ENCODE measurements at places on chromosomes 12 and 14. TPM values are rescaled to one million over a fixed set of nuclear protein-coding genes. Genes with fewer than 3 reads are reported as not detected.

DNA sequence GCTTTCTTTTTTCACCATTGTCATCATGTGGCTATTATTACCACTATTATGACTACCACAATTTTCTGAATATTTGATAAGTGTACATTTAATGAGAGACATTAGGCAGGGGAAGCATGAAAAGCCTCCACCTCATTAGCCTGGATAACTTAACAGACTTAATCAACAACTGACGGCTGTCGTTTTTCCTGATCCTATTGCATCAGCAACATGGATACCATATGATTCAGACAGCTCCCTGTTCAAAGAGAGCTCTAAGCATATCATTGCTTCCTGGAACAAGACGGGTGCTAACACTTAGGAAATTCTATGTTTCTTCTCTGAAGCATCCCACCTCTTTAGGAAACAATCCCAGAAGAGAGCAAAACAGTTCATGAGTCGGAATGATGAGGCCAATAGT lies 765.2 kb downstream of the NOVA1 start:
- no peak for DNase-seq

DNA sequence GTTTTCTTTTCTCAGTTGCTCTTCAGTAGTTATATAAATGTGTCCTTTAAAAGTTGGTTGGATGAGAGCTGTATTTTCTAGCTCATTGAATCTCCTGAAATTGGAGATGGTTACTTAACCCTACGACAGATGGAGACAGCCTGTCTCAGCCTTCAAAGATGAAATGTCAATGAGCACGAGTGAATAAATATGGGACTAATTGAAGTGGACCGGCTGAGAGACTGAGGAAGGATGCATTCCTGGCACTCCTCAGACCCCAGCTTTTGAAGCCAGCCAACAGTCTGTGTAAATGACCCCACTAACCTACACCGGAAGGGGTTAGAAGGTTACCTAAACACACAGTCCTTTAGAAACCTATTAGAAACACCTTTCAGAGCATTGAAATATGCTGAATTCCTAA lies 46.6 kb downstream of the PDZRN4 start:
- no peak for DNase-seq

- DNase-seq: no peak
Observed at GRCh38 chr14:103718572-103718971, 3.0 kb downstream of the ZFYVE21 start.

BCAT1 gene
- total RNA-seq: 69.8 TPM

- no peak for DNase-seq
Observed at GRCh38 chr14:99862136-99862535, 68.9 kb downstream of the EML1 start.

GRCh38 chr14:35911097-35911496 lies 85.0 kb downstream of the BRMS1L start:
- no peak for DNase-seq

- DNase-seq: peak; percentile 5
Observed at GRCh38 chr12:109758426-109759420, 45.1 kb downstream of the FAM222A start.

PPFIBP1 gene
- 7.2 TPM for total RNA-seq

- DNase-seq: no peak
Observed at GRCh38 chr14:38496092-38496491, 240.2 kb upstream of the CLEC14A start.

GAS2L3 gene
- total RNA-seq: 0.07 TPM

- no peak for DNase-seq
Observed at GRCh38 chr14:70735043-70735442, 74.3 kb downstream of the MAP3K9 start.

- no peak for DNase-seq
Observed at GRCh38 chr12:57098546-57098945, 9.6 kb downstream of the NAB2 start.

NUBPL gene
- total RNA-seq: 11.7 TPM

PMEL gene
- total RNA-seq: not detected

GRCh38 chr12:52413202-52413601 lies 7.1 kb upstream of the KRT82 start:
- no peak for DNase-seq

GRCh38 chr14:93033983-93034670 lies 81.6 kb downstream of the ITPK1 start:
- peak; percentile 31 for DNase-seq

GRCh38 chr14:28057359-28058296 lies 709.0 kb upstream of the FOXG1 start:
- DNase-seq: no peak

GRCh38 chr12:78209846-78210505 lies 379.3 kb downstream of the NAV3 start:
- DNase-seq: no peak

PTPN21 gene
- 0.10 TPM for total RNA-seq

GRCh38 chr12:116880817-116881324 lies 370 bp downstream of the HRK start:
- peak; percentile 53 for DNase-seq

DNA sequence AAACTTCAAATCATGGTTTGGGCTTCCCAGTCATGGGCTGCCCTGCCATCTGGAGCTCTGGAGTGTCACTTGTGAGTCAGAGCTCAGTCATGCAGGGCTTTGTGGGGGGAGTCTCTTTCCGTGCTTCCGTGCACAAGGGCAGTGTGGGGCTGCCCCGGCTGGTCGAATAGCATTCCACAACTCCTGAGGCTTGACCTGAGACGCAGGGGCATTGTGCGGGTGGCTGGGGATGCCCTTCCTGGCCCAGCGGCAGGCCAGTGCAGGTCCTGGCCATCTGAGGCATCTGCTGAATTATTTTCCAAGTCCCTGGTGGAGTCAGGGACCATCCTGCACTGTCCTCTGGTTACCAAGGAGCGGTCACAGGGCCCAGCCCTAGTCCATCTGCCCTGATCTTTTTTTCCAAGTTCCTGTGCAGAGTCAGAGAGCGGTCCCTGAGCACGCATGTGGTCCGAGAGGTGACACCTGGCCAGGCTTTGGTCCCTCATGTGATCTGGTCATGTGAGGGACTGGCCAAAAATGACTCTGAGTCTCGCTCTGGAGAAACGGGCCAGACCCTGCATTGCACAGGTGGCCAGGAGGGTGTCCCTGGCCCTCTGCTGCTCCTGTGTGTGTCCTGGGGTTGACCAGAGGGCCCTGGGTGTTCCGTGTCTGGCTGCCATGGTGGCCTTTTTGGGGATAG lies 167.0 kb upstream of the ALG10B start:
- DNase-seq: no peak

GRCh38 chr14:99481745-99482099 lies 513 bp downstream of the CCNK start:
- no peak for DNase-seq

- no peak for DNase-seq
Observed at GRCh38 chr12:75489187-75489586, 8.6 kb downstream of the GLIPR1 start.

DNA sequence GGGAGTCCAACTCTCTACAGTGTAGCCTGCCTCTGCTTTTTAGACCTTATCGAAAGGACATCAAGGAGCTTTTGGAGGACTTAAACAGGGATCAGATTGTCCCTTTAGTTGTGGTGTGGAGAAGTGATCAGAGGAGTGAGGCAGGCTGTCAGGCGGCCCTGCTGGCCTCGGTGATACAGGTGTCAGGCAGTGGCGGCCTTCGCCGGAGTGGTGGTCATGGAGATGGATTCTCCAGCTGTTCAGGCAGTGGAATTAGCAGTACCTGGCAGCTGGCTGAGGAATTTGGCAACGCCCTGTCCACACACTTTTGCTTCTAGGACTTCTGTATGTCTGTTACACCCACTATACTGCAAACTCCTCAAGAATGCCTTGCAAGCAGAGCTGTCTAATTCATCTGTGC lies 4.2 kb upstream of the CLMN start:
- no peak for DNase-seq

- DNase-seq: no peak
Observed at GRCh38 chr14:55832974-55833373, 253.0 kb downstream of the KTN1 start.

DNA sequence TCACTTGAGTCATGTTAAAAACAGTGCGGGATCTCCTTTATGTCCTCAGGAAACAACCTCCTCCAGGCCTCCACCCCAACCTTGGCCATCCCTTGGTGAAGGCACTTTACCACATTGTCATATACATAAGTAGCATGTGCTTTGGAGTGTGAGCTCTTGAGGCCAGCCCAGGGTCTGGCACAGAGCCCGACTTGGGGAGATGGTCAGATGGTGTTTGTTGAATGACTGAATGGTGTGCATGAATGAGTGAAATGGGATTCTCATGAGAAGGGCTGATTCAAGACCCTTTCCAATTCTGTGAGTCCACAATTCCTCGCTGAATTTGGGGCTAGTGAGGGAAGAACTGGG lies 52.9 kb upstream of the DLK1 start:
- DNase-seq: no peak

- DNase-seq: no peak
Observed at GRCh38 chr12:46506961-46507360, 134.4 kb upstream of the SLC38A2 start.

CD69 gene
- total RNA-seq: 26.7 TPM

DNA sequence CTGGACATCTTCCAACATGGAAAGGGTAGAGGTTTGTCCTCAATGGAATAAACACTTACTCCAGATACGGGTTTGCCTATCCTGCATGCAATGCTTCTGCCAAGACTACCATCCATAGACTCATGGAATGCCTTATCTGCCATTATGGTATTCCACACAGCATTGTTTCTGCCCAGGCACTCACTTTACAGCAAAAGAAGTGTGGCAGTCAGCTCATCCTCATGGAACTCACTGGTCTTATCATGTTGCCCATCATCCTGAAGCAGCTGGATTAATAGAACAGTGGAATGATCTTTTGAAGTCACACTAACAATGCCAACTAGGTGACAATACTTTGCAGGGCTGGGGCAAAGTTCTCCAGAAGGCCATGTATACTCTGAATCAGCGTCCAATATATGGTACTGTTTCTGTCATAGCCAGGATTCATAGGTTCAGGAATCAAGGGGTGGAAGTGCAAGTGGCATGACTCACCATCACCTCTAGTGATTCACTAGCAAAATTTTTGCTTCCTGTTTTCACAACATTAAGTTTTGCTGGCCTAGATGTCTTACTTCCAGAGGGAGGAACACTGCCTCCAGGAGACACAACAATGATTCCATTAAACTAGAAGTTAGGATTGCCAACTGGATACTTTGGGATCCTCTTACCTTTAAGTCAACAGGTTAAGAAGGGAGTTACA lies 140.4 kb downstream of the SLC35F4 start:
- DNase-seq: no peak

GRCh38 chr14:76510181-76510580 lies 134.2 kb downstream of the ESRRB start:
- no peak for DNase-seq

DNA sequence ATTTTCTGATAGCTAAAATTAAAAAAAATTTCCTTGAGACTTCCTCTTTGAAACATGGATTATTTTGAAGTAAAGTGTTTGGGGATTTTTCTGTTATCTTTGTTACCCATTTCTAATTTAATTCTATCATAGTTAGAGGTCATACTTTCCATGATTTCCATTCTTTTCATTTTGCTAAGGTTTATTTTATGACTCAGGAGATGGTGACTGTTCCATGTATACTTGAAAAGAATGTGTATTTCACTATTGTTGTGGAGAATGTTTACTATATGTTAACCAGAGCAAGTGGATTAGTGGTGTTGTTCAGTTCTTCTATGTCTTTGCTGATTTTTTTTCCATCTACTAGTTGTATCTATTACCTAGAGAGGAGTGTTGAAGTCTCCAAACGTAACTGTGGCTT lies 250.5 kb upstream of the PELI2 start:
- DNase-seq: no peak

DNA sequence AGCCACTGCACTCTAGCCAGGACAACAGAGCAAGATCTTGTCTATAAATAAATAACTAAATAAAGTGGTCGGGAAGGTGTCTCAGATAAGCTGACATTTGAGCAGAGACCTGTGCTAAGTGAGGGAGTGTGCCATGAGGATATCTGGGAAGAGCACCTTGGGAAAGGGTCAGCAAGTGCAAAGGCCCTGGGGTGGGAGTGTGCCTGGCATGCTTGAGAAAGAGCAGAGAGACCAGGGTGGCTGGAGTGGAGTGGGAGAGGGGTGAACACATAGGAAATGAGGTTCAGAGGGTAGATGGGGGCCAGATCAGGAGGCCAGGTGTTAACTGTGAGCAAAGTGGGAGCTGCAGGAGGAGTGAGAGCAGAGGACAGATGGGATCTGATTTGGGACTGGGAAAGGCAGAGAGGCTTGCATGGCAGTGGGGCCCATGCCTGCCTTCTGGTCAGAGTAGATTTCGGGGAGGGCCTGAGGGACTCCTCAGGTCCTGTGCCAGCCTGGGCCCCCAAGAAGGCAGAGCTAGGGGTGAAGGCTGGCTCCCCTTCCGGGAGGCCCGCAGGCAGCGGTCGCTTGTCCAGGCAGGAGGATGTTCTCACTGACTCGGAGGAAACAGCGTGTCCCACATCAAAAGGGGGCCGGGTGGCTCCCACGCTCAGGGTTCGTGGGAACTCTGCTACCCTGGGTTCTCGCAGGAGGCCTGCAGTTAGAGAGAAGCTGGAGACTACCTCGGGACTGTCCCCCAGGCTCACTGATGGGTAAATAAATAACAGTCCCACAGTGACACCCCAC lies 32.6 kb downstream of the DTX1 start:
- no peak for DNase-seq

RALGAPA1 gene
- 46.4 TPM for total RNA-seq

DNA sequence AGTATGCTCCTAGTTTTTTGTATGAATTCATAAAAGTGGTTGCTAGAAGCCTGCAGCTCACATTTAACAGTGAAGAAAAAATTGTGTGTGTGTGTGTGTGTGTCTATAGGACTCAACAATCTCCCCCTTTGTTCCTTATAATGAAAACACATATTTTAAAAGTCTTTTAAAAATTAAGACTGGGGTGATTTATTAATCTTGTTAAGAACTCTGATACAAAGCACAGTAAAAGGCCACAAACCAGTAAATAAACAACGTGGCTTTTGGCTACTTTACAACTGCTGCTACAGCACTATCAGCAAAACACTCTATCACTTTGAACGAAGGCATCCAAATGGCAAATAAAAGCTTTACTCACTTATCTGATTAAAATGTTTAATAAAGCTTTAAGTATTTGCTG lies 594 bp upstream of the VCPKMT start:
- DNase-seq: no peak

CEBPE gene
- 0.17 TPM for total RNA-seq
